ENCODE measurements at places on chromosomes 11 and 22.

DNA sequence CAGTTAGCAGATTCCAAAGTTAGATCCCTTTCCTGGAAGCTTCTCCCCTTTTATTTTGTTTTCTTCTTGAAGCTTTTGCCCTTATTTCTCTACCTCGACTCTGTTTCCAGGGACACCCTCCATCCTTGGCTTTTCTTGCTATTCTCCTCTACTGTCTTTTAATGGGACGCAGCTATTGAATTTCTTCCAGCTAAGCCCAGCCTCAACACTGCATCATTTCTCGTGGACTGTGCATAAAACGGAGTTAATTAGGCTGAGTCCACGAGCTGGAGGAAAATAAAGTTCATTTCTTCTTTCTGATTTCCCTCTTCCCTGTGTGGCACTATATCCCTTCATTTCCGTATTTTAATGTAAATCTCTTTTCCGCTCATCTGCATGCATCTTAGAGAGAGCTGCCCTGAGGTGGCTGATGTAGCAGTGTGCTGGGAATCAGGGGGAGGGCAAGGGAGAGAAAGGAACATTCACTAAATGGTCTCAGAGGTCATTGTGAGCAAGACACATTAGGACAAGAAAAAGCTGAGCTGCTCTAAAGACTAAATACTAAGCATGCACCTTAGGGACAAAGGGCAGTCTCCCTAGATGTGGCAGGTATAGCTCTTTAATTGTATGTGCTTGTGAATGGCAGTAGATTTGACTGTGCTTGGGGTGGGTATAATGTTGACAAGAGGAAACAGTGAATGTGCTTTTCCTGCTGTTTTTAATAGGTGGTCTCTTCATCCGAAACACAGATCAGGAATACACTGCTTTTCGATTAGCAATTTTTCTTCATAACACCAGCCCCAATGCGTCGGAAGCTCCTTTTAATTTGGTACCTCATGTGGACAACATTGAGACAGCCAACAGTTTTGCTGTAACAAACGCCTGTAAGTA, 1.9 kb downstream of the GRIA4 start:
- peaks cover 17% of the 10 kb centered on the region for H3K27me3 ChIP-seq
- H3K36me3 ChIP-seq = no peaks in the 10 kb centered on the region
- H3K4me1 ChIP-seq = peaks cover 11% of the 10 kb centered on the region
- no peak overlapping the region for H3K27ac ChIP-seq
- no peak overlapping the region for H3K4me3 ChIP-seq

DNA sequence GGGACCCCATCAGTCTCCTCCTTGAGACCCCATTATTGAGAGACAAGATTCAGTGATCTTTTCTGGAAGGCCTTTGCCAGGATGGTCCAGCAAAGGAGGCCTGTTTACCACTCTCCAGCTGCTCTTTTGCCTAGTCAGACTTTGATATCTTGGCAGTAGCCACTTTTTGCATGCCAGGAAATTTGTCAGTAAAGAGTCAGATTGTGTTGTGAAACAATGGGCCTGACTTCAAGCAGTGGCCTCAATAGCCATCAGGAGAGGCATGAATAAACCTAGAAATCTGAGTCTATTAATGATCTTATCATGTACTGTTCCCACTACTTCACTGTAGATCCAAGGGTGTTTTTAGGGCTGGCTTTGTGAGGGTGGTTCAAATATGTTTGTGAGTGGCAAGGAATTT, 479.4 kb downstream of the JRKL start:
- no peaks in the 10 kb centered on the region for H3K4me1 ChIP-seq
- no peak overlapping the region for H3K4me3 ChIP-seq
- DNase-seq = no peak
- H3K27me3 ChIP-seq = no peaks in the 10 kb centered on the region
- H3K27ac ChIP-seq = no peak overlapping the region

- H3K36me3 ChIP-seq = no peaks in the 10 kb centered on the region
- H3K27me3 ChIP-seq = peaks cover 4% of the 10 kb centered on the region
- no peak for DNase-seq
- H3K4me3 ChIP-seq = no peak overlapping the region
Observed at GRCh38 chr11:76313913-76314740, 66.8 kb downstream of the THAP12 start.

GRCh38 chr22:32712644-32713355, 88.7 kb upstream of the TIMP3 start:
- H3K27ac ChIP-seq = no peak overlapping the region
- no peaks in the 10 kb centered on the region for H3K4me1 ChIP-seq
- peaks cover 41% of the 10 kb centered on the region for H3K27me3 ChIP-seq
- DNase-seq = no peak

DNA sequence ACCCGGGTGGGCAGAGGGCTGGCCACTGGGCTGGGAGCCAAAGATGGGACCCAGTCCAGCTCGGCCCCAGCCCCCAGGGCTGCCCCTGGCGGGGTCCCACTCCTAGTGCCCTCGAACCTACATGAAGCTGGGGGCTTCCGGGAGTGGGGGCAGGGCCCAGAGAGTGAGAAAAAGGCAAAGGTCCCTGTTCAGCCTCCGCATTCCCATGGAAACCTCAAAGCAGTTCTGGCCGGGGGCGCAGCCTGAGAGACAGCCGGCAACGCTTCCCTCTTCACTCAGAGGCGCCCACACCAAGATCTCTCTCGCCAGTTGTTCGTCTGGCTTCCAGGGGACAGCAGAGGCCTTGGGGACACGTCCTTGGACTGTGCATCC, 22.4 kb upstream of the ARHGAP8 start:
- peaks cover 65% of the 10 kb centered on the region for H3K36me3 ChIP-seq
- no peaks in the 10 kb centered on the region for H3K27me3 ChIP-seq
- peaks cover 25% of the 10 kb centered on the region for H3K4me1 ChIP-seq
- no peak overlapping the region for H3K27ac ChIP-seq
- DNase-seq = no peak
- H3K4me3 ChIP-seq = no peak overlapping the region

DNA sequence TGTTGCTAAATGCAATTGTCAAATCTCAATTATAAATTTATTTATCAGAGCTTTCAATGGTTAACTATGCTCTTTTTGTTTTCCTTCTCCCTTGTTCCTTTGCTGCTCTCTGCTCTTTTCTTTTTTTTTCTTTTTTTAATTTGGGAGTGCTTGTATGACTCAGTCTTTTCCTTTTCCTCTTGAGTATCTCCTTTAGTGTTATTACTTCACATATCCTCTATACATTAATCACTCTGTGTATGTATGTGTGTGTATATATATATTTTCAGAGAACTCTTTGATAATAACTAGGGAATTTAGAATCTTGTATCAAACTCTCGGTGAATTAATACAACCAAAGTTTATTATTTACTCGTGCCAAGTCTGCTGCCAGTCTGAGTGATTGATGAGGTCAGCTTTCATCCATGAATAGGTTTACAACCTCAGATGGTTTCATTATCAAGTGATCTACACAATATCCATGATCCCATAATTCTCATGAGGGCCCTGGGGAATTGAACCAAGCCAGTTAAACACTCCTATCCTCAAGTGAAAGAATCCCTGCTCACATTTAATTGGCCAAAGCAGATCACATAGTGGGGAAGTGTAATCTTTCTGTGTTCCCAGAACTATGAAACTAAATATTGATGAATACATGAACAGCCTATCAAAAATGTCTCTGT, 743.4 kb upstream of the CNTN5 start:
- H3K27me3 ChIP-seq = no peaks in the 10 kb centered on the region
- no peak for DNase-seq
- no peak overlapping the region for H3K27ac ChIP-seq
- H3K4me1 ChIP-seq = no peaks in the 10 kb centered on the region
- no peak overlapping the region for H3K4me3 ChIP-seq
- H3K36me3 ChIP-seq = no peaks in the 10 kb centered on the region

- no peaks in the 10 kb centered on the region for H3K4me1 ChIP-seq
- no peaks in the 10 kb centered on the region for H3K27me3 ChIP-seq
- no peak for DNase-seq
- H3K27ac ChIP-seq = no peak overlapping the region
- H3K36me3 ChIP-seq = no peaks in the 10 kb centered on the region
- no peak overlapping the region for H3K4me3 ChIP-seq
Observed at GRCh38 chr11:126830216-126830806, 170.3 kb downstream of the KIRREL3 start.

DNA sequence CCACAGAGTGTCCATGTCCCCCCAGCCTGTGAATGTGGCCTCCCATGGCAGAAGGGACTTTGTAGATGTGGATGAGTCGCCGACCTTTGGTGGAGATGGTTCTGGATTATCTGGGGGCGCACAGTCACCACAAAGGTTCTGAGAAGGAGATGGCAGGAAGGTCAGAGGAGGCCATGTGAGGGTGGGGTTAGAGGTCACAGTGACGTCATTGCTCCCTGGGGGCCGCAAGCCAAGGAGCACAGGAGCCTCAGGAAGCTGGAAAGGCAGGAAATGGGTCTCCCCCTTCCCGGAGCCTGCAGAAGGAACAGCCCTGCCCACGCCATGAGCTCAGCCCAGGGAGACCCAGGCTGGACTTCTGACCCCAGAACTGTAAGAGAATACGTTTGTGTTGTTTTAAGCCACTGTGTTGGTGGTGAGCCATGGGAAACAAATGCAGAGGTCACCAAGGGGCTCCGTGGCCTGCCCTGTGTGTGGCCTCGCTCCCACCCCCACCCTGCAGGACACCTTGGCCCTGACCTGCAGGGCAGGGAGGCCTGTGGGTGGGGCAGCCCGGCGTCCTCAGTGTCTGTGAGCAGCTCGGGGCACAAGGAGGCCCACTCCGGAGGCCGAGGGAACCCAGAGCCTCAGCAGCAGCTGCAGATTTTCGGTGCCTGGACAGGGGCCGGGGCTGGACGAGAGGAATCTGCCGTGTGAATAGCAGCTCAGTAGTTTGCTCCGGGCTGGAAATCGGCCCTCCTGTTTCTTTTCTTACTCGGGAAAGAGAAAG, 32.1 kb downstream of the GRAMD4 start:
- peak overlapping the region; percentile 55 for H3K4me3 ChIP-seq
- no peak for DNase-seq
- H3K36me3 ChIP-seq = no peaks in the 10 kb centered on the region
- no peak overlapping the region for H3K27ac ChIP-seq
- H3K27me3 ChIP-seq = no peaks in the 10 kb centered on the region

DNA sequence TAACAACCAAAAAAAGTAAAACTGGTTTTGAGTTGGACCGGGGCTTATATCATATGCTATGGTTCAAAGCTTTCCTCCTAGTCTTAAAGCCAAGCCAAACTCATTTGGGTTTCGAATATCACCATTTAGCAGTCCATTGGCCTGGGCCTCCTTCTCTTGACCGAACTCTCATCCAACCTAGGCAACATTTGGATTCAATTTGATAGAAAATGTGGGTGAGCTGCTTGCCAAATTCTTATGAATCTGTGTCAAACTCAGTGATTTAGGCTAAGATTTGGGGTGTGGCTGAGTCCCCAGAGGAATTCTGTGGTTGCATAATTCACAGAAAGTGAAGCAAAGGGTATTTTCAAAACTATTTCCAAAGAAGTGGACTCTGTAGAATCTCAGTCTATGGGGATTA, 83.7 kb downstream of the BLID start:
- no peak overlapping the region for H3K4me3 ChIP-seq
- H3K27me3 ChIP-seq = no peaks in the 10 kb centered on the region

DNA sequence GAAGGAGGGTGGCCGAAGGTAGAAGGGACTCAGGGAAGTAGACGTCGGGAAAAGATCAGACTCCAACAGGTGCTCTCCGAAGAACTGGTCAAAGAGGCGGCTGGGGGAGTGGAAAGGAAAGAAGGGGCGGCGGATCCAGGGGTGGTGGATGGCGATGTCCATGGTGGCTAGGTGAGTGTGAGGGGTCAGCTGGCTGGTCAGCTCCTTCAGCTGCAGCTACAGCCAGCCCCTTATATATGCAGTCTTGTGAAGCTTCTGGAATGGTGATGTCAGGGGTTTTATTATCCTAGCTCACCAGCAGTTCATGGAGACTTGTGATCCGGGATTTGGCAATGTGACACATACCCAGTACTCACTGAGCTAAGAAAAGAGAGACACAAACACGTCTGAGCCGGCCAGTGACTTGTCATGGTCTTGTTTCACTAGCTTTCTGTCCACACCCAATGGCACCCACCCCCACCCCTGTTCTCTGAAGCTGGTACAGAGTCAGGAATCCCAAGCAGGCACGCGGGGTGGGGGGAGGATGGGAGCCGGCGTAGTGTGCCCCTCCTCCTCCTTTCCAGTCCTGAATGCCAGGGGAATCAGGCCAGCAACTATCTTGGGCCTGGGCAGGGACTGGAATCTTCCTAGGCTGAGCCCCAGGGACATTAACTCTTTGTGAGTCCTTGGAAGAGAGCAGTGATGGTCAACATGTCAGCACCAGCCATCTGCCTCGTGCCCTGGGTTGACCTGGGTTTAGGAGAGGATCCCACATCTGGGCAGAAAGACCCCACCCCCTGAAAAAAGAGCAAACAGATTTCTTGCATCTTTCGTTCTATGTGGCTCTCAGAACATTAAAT, at the start of gene CRYAB:
Gene CRYAB, minus strand, starts transcription at position 208 of the 839 bp plus-strand sequence. Its CDS starts 46 bp downstream, at position 162.
- H3K4me3 ChIP-seq = no peak within 1 kb of the TSS
- H3K36me3 ChIP-seq = no peaks in the 10 kb centered on the region
- no peak for DNase-seq
- H3K27ac ChIP-seq = no peak within 1 kb of the TSS

DNA sequence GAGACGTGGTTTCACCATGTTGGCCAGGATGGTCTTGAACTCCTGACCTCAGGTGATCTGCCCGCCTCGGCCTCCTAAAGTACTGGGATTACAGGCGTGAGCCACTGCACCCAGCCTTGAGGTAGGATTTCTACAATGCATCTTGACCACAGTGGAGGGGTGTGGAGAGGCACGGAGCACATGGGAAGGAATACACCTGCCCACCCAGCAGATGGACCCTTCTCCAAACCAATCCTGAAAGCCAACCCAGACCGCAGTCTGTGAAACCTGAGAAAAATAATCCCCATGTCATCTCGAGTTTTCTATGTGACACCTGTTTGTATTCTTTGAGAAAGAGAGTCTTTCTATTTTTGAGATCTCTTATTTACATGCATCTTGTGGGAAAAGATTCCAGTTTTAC, 32.5 kb downstream of the LGR4 start:
- no peak for DNase-seq
- no peaks in the 10 kb centered on the region for H3K4me1 ChIP-seq
- no peaks in the 10 kb centered on the region for H3K36me3 ChIP-seq
- no peak overlapping the region for H3K27ac ChIP-seq
- peaks cover 21% of the 10 kb centered on the region for H3K27me3 ChIP-seq

GRCh38 chr11:118156531-118157185, 4.0 kb upstream of the SCN4B start:
- no peak overlapping the region for H3K4me3 ChIP-seq
- H3K27ac ChIP-seq = no peak overlapping the region
- H3K4me1 ChIP-seq = peaks cover 16% of the 10 kb centered on the region
- peaks cover 98% of the 10 kb centered on the region for H3K27me3 ChIP-seq
- H3K36me3 ChIP-seq = no peaks in the 10 kb centered on the region

GRCh38 chr22:42967933-42968332, 47.0 kb downstream of the PACSIN2 start:
- H3K4me1 ChIP-seq = peaks cover 30% of the 10 kb centered on the region
- H3K27me3 ChIP-seq = no peaks in the 10 kb centered on the region
- H3K27ac ChIP-seq = peak overlapping the region; percentile 48
- H3K4me3 ChIP-seq = no peak overlapping the region
- no peak for DNase-seq
- H3K36me3 ChIP-seq = peaks cover 19% of the 10 kb centered on the region

- peaks cover 94% of the 10 kb centered on the region for H3K4me1 ChIP-seq
- H3K27me3 ChIP-seq = no peaks in the 10 kb centered on the region
- DNase-seq = no peak
- peaks cover 50% of the 10 kb centered on the region for H3K36me3 ChIP-seq
- H3K4me3 ChIP-seq = peak overlapping the region; percentile 84
- H3K27ac ChIP-seq = peak overlapping the region; percentile 99
Observed at GRCh38 chr22:39091126-39092081, 5.6 kb upstream of the APOBEC3H start.

All from effector memory CD8-positive, alpha-beta T cell (primary cell).